Articular chondrocyte of knee joint (primary cell): ENCODE measurements at places on chromosomes 7 and 10. TPM values are rescaled to one million over a fixed set of nuclear protein-coding genes. Genes with fewer than 3 reads are reported as not detected.

MORN4 gene
- total RNA-seq: 4.3 and 6.1 TPM in 2 replicates

TAS2R41 gene
- not detected in 2 replicates for total RNA-seq

WNT16 gene
- total RNA-seq: under 0.01 TPM in 2 replicates

SLC26A3 gene
- total RNA-seq: not detected in 2 replicates

GPR22 gene
- total RNA-seq: not detected in 2 replicates
